ENCODE measurements at places on chromosomes 4 and X.

DNA sequence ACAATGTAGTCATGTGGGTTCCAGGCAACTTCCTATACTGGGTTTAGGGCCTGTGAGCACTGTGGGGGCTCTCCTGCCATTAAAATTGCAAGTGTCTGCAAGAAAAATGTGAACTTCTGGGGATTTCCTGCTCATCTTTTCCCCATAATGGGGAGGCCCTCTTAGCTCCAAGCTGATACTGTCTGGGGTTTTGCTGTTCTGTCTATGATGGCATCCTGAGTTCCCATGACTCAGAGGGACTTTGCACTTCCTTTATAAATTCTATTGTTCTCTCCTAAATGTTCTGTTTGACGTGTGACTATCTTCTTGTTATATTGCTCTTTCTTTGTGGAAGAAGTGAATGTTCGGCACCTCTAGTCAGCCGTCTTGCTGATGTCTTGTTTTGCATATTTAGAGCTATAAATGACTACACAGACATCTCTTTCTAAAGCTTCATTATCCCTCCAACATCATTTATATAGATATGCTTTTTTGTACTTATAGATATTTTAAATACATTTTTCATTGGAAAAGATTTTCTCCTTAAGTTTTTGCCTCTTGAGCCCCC lies 465.8 kb downstream of the NAF1 start:
- no peak for DNase-seq

- DNase-seq, result no peak
Observed at GRCh38 chrX:63935835-63936234, 150.8 kb upstream of the ARHGEF9 start.

DNA sequence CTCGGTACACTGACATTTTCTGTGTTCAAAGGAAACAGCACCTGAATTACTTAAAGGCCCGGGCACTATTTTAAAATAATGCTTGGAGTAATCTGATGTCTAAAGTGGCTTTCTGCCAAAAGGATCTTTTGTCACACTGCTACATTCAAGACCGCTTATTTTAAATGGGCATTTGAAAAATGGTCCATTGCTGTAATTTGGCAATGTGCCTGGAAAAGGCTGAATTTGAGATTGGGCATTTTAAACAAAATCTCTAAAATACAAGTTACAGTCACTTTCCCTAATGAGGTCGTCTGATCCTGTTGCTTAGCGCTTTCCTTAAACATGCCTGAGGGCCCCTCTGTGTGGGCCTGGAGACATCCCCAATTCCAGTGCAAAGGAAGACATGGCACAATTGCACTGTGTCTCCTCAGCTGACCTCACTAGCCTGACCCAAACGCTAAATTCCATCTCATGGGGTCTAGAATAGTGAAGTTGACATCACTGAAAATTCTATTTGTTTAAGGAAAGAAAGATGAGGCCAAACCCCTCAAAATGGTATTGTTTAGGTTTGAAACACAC lies 214.2 kb downstream of the GPC3 start:
- no peak for DNase-seq

- DNase-seq, result no peak
Observed at GRCh38 chrX:74449937-74450330, 28.6 kb downstream of the SLC16A2 start.

DNA sequence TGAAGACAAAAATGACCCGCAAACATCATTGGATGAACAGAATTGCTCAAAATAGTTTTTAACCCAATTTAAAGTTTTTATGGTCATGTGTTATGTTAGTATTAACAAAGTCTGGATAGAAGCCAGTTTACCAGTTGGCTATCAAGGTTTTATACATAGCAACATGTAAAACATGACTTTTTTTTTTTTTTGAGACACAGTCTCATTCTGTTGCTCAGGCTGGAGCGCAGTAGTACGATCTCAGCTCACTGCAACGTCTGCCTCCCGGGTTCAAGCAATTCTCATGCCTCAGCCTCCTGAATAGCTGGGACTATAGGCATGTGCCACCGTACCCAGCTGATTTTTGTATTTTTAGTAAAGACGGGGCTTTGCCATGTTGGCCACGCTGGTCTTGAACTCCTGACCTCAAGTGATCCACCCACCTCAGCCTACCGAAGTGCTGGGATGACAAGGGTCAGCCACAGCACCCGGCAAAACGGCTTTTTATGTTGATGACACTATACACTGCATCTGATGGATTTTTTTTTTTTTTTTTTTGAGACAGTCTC lies 3.4 kb downstream of the SAT1 start:
- no peak for DNase-seq

GRCh38 chr4:5781691-5782090 lies 70.7 kb downstream of the EVC start:
- DNase-seq, result no peak

DNA sequence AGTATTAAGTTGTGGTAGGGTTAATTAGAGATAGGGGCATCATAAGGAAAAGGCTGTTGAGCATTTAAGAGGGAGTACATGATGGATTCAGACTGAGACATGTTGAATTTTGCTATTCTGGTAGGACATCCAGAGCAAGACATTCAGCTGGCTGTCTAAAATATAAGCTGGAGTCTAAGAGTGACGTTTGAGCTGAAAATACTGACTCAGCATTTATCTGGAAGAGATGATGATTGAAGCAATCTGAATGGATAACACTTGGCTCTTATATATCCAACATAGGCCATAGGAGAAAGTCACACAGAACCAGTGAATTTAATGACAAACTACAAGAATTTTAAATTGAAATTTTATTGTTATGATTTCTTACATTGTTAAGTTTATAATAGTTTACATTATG lies 114.3 kb downstream of the CENPC start:
- DNase-seq, result no peak

DNA sequence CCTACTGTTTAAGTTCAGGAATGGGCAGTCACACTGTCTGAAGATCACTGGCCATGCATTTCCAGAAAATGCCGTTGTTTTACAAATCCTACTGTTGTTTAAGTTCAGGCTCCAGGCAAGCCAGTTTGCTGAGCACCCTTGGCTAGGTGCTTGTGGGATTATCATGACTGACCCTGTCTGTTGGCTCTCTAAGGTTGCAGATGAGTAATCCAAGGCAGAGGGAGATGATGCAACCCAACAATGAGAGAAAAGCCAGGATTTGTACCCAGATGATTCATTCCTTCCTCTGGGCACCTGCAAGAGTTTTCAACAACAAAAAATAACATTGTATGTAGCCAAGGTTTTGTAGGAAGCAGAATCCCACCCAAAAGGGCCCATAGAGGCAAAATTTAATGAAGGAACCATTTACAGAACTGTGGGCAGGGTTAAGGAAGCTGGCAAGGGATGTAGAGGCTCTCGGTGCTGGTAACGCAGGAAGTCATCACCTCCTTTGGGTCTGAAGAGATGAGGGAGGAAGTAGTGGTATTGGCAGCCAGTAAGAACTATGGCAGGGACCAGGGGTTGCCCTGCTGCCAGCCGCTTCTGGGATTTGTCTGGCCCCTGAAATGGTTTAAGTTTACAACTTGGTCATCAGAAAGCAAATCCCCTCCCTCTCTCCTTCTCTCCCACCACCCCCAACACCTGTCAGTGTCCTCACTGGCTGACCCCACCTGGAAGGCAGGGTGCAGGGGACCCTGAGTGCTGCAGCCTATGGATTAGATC lies 54.8 kb downstream of the MSX1 start:
- DNase-seq, result no peak

DNA sequence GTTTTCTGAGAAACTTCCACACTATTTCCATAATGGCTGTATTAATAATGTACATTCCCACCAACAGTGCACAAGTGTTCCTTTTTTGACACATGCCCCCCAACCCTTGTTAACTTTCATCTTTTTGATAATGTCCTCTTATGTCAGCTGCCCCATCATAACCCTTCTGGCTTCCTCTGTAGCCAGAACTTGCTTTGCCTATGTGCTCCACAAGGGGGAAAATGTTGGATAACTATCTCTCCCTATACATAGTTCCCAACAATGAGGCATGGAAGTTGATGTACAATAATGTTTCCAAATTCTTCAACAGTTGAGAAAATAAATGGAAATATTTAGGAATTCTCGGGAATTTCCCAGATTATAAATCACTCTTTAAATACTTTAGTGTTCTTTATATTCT lies 142.9 kb downstream of the ASB9 start:
- no peak for DNase-seq

DNA sequence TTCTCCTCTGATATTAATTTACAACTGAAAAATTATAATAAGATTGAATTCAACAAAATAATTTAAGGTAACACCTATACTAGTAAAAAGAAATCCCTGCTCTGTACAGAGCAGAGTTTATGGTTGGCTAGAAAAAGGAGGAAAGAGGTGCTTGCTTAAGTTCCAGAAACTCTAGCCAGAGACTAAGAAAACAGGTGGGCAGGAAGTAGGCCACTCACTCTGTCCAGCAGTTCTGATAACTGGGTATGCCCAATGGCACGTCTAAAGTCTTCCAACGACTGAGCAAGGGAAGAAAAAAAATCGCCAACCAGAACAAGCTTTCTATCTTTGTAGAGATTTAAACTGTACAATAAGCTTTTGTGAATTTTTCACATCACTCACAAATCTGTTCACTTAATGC lies 42.1 kb downstream of the TMEM165 start:
- DNase-seq, result no peak

- no peak for DNase-seq
Observed at GRCh38 chr4:121881158-121881557, 10.9 kb upstream of the BBS7 start.

DNA sequence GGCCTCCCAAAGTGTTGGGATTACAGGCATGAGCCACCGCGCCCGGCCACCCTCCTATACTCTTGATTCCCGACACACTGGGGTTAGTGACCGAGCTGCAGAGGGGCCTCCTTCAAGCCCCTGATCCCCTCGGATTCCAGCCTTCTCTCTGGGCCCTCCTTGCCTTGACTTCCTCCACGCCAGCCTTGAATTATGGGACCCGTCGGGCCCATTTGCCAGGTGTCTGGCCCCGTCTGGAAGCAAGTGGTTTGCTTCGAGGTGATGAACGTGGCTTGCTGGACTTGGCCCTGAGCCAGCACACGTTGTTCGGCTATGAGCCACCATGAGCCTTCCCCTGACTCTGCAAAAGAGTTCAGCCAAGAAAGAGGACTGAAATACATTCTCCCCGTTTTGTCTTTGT lies 37.4 kb upstream of the GRPEL1 start:
- no peak for DNase-seq

DNA sequence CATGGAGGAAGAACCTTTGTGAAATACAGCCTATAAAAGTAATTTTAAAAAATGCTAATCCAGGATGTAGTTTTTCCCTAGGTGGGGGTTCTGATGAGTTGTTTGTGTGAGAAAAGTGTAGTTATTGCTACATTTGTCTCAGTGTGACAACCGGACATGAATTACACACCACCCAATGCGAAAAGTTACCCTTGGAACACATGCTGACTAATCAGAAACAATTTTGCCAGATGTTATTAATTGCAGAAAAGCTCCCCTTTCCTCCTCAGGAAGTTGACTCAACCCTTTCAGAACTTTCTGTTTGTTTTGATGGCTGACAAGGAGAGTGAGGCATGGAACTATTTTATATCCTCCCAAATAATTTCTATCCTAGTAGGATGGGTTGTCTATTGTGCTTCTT lies 38.1 kb upstream of the EDA2R start:
- no peak for DNase-seq

DNA sequence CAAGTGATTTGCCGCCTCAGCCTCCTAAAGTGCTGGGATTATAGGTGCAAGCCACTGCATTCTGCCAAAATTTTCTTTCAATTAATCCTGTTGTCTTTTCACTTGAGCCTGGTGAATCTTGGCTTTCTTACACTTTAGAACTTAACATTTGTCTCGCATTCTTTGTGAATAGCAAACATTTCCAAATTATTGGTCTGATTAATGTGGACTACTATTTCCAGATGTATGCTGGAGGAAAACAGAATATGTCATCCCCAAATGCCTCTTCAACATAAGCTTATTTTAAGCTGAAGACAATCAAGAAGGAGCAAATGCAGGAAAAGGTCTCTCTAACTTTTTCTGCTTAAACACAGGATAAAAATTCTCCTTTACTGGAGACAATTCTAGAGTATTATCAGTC lies 233.4 kb downstream of the PPP4R3C start:
- no peak for DNase-seq

GRCh38 chrX:40385256-40385655 lies 195.5 kb upstream of the ATP6AP2 start:
- no peak for DNase-seq

GRCh38 chr4:14903321-14903720 lies 99.0 kb upstream of the CPEB2 start:
- no peak for DNase-seq

DNA sequence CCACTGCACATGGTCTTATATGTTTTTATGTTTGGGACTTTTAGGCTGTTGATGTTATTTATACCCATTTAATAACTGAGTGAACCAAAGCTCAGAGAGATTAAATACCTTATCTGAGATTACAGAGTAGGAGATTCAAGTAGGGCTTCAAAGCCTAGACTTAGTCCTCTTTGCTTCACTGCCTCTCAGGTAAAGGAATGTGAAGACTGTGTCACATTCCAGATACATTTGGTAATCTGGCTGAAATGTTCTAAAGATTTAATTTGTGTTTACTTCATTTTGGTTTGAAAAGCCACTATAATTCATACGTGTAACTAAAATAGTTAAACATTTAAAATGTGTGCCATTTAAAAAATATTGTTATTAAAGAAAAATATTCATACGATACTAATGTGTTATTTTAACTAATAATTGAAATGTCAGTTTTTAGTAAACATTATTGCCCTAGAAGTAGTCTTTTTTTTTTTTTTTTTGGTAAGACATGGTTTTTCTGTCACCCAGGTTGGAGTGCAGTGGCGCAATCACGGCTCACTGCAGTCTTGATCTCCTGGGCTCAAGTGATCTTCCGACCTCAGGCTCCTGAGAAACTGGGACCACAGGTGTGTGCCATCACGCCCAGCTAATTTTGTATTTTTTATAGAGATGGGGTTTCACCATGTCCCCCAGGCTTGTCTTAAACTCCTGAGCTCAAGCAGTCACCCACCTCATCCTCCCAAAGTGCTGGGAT lies 54.3 kb downstream of the WWC2 start:
- DNase-seq, result no peak

DNA sequence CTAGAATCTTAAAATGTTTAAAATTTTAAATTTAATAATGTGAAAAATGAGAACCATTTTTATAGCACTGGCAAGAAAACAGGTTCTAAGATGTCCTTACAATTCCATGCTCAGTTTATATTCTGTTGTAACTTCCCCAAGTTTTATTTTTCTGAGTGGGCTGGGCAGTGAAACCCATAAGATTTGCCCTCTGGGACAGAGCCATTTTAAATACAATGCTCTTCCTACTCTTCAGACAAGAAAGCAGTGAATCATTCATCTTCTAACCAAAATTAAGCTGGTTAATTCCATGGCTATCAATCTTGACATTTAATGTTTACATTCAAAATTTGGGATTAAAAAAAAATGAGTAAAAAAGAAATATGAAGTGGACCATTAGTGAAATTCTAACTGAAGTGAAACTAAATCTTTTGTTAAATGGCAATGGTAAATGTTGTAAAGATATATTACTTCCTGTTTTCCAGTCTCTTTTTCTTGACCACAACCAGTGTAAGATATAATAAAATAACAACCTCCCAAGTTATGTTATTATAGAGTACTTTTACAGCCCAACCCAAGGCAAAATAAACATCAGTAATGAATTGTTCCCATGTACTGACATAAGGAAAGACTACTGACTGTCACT lies 37.2 kb upstream of the PTPN13 start:
- no peak for DNase-seq

GRCh38 chrX:44913656-44914531 lies 40.9 kb downstream of the KDM6A start:
- DNase-seq, result no peak
